Placental pericyte (primary cell): ENCODE measurements at places on chromosomes 4 and X. TPM values are rescaled to one million over a fixed set of nuclear protein-coding genes. Genes with fewer than 3 reads are reported as not detected.

The TMEM154 gene
- 13.3 and 13.6 TPM in 2 replicates for total RNA-seq

The BTC gene
- 0.14 TPM in 1 of 2 replicates, not detected in the other for total RNA-seq

The FRMD7 gene
- not detected in 2 replicates for total RNA-seq

The PF4V1 gene
- total RNA-seq: 0.57 TPM in 1 of 2 replicates, not detected in the other

The RAB9B gene
- total RNA-seq: 0.14 TPM in 1 of 2 replicates, not detected in the other

The TKTL1 gene
- not detected in 2 replicates for total RNA-seq

The SLC6A14 gene
- total RNA-seq: not detected in 2 replicates

The HMGB3 gene
- total RNA-seq: 7.0 and 18.0 TPM in 2 replicates
